ENCODE measurements at places on chromosomes 13 and 19. TPM values are rescaled to one million over a fixed set of nuclear protein-coding genes. Genes with fewer than 3 reads are reported as not detected.

DNA sequence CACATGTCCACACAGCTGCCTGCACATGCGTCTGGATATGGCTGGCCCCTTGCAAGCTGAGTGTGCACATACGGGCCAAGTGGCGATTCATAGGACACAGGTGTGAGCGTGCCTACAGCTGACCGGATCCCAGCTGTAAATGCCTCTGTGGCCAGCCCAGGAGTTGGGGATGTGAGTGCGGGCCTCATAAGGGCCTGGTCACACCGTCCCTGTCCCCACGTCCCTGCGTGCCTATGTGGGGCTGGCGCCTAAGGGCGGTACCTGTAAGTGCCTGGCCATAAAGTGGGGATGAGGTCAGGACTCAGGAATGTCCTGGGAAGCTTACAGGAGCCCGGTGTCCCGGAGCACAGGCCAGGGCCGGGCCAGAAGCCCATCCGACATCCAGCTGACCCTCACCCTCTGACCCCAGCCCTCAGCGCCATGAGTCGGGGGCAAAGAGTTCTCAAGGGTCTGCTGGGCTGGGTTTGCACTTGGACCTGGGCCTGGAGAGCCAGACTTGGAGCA lies 1.3 kb upstream of the ARHGAP45 start:
- H3K4me3 ChIP-seq = no peak overlapping the region
- H3K4me1 ChIP-seq = peaks cover 28% of the 10 kb centered on the region
- DNase-seq = no peak
- H3K36me3 ChIP-seq = peaks cover 15% of the 10 kb centered on the region
- peaks cover 67% of the 10 kb centered on the region for H3K27me3 ChIP-seq
- H3K27ac ChIP-seq = no peak overlapping the region

GRCh38 chr13:92136449-92137155 lies 738.2 kb downstream of the GPC5 start:
- no peaks in the 10 kb centered on the region for H3K27me3 ChIP-seq
- no peaks in the 10 kb centered on the region for H3K36me3 ChIP-seq
- no peak overlapping the region for H3K4me3 ChIP-seq

DNA sequence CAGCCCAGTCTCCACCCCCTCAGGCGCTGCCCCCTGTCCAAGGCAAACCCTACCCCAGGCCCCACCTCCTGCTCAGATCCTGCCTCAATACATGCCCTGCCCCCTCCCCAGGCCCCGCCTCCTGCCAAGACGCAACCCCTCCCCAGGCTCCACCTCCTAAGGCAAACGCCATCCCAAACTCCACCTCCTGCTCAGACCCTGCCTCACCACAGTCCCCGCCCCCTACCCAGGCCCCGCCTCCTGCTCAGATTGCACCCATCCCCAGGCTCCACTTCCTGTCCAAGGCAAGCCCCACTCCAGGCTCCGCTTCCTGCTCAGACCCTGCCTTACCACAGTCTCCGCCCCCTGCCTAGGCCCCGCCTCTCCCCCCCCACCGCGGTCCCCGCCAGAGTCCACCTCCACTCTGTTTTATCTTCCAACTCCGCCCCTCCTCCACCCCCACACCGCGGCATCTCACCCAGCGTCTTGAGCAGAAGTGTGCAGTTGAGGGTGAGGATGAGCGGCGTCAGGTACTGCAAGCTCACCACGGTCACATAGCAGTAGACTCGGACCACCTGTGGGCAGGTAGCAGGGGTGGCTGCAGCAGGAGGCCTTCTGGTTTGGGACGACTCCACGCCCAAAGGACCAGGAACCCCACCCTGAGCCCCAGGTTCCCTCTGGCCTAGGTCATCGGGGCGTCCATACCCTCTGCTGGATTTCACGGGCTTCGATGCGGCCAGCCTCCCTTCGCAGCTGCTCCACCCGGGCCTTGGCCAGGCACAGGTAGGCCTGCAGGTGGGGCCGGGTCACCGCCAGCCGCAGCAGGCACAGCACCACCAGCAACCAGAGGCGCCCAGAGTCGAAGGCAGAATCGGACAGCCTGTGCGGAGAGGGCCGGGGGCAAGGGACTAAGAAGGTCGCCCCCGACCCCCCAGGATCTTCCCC lies 17.7 kb downstream of the TMEM161A start:
- H3K27me3 ChIP-seq = no peaks in the 10 kb centered on the region
- H3K27ac ChIP-seq = no peak overlapping the region
- H3K36me3 ChIP-seq = peaks cover 37% of the 10 kb centered on the region
- H3K4me1 ChIP-seq = peaks cover 15% of the 10 kb centered on the region
- DNase-seq = peak; percentile 57

- H3K27me3 ChIP-seq = peaks cover 19% of the 10 kb centered on the region
- H3K27ac ChIP-seq = no peak overlapping the region
- no peak for DNase-seq
- peaks cover 7% of the 10 kb centered on the region for H3K36me3 ChIP-seq
These were observed 6.4 kb downstream of the CCDC8 start for GRCh38 chr19:46406976-46407375.

DNA sequence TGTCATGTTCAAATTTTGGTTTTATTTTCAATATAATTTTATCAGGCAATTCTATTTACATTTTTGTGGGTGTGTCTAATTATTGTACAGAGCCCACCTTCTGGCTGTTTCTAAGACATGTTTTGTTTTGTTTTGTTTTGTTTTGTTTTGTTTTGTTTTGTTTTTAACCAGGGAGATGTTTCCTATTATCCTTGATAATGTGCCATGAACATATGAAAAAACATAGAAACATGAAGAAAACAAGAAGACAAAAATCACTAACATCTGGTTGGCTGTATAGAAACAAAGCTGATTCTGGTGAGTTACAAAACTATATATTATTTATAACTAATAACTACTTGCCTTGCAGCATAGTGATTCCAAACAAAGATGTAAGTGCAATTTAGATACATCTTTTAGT lies 128.1 kb upstream of the TRPC4 start:
- H3K4me1 ChIP-seq = no peaks in the 10 kb centered on the region
- H3K27ac ChIP-seq = no peak overlapping the region
- no peak overlapping the region for H3K4me3 ChIP-seq
- H3K27me3 ChIP-seq = no peaks in the 10 kb centered on the region
- H3K36me3 ChIP-seq = no peaks in the 10 kb centered on the region

DNA sequence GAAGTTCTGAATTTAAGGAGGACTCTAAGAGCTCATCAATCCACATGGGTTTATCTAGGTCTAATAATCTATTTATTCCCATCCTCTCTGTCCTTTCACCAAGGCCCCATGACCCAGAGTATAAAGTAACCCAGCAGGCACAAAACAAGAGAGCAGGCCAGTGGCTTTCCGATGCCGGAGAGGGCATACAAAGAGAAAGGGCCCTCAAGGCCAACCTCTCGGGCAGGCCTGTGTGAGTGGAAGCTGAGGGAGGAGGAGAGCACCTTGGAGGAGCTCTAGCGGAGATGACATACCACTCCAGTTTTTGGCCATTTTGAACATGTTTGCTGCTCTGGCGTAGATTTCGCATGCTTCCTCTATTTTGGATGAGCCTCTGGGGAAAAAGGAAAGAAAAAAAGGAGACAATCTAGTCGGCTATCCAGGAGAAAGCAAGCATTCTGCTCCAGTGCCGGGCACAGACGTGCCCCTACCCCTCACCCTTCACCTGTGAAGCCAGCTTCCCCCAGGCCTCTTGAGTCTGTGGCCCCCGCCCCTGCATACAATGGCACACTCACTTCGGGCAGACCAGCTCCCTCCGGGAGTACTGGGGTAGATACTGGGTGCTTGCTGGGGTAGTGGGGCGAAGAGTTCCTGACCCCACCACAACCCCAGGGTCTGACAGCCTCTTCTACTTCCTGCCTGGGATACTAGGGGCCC lies 11.6 kb downstream of the NAPA start:
- DNase-seq = no peak
- peaks cover 74% of the 10 kb centered on the region for H3K36me3 ChIP-seq
- H3K27me3 ChIP-seq = no peaks in the 10 kb centered on the region
- H3K27ac ChIP-seq = no peak overlapping the region
- no peak overlapping the region for H3K4me3 ChIP-seq

DNA sequence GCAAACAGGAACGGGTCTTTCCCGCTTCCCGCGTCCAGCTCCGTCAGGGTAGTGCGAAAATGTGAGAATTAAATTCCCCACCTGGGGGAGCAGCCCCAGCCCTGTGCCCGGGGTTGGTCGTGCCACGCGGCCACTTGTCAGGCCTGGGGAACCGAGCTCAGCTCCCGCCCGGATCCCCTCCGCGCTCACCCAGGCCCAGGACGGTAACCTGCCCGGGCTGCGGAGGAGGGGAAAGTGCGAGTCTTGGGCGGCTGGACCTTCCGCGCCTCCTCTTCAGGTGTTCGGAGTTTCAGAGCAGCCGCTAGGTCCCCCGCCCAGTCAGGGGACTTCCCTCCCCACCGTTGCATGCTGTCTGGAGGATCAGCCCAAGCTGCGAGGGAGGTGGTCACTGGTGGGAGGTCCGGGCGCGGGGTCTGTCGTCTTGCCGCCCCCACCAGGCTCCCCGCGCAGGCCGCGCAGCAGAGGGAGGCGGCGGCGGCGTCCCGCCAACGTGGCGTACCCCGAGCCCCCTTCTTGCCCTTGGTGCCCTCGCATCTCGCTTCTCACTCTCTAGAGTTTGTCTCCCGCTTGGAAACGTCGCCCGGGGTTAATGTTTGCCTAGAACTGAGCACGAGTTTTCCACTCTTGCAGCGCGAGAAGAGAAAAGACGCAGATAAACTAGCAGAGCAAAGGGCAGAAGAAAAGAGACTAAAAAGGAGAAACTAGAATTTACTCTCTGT lies 8.1 kb downstream of the URAD start:
- H3K36me3 ChIP-seq = no peaks in the 10 kb centered on the region
- peaks cover 83% of the 10 kb centered on the region for H3K27me3 ChIP-seq
- no peak overlapping the region for H3K27ac ChIP-seq
- H3K4me3 ChIP-seq = no peak overlapping the region

- peaks cover 30% of the 10 kb centered on the region for H3K36me3 ChIP-seq
- H3K27ac ChIP-seq = no peak overlapping the region
- no peak overlapping the region for H3K4me3 ChIP-seq
- H3K27me3 ChIP-seq = no peaks in the 10 kb centered on the region
- no peak for DNase-seq
- no peaks in the 10 kb centered on the region for H3K4me1 ChIP-seq
These were observed 9.8 kb upstream of the DACT3 start for GRCh38 chr19:46670813-46671212.

DNA sequence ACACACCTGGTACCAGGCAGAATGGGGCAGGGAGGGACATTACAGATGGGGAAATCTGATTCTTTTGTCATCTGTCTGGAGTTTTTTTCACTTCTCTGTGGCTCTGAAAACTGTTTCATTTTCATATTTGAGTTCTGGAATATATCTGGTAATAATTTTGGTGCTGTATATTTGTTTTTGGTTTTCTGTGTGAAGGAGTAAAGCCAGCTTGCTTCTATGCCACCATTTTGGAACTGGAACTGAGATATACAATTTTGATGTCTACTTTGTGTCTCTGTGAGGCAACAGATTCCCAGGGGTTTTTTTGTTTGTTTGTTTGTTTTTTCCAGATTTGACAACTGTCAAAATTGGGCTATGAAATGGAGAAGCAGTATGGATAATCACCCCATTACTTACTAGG lies 16.1 kb downstream of the CEACAM4 start:
- H3K36me3 ChIP-seq = no peaks in the 10 kb centered on the region
- no peak overlapping the region for H3K27ac ChIP-seq
- H3K4me1 ChIP-seq = no peaks in the 10 kb centered on the region
- H3K4me3 ChIP-seq = no peak overlapping the region
- DNase-seq = no peak

DNA sequence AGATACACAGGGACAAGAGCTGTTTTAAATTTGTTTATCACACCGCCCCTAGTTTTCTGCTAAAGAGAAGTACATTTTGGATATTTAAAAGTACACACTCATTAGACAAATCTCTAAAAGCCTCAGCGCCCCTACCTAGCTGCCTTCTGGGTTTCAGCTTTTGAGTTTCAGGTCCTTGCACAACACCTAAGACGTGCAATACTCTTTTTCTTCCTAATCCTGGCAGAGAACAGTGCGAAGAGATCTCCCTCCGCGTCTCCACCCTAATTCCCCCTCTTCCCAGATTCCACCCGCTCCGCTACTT lies 421 bp upstream of the KLF5 start:
- H3K4me1 ChIP-seq = peaks cover 17% of the 10 kb centered on the region
- no peaks in the 10 kb centered on the region for H3K36me3 ChIP-seq
- peaks cover 37% of the 10 kb centered on the region for H3K27me3 ChIP-seq

DNA sequence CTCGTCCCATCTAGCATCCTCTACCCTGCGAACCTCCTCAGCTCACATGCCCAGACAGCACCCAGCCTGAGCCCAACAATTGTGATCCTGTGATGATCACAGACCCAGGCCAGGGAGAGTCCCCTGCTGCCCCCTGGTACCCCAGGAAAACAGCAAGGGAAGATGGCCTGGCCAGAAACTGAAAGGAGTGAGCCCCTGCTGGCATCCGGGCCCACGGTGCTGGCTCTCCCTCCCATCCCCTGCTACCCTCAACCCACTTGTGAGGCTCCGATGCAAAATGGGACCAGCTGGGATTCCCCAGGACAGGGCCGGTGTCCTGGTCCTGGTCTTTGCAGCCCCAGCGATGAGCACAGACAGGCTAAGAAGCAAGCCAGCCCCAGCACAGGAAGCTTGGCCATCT lies 14.1 kb downstream of the RANBP3 start:
- no peak overlapping the region for H3K27ac ChIP-seq
- no peak overlapping the region for H3K4me3 ChIP-seq
- H3K27me3 ChIP-seq = no peaks in the 10 kb centered on the region
- H3K36me3 ChIP-seq = peaks cover 29% of the 10 kb centered on the region

GRCh38 chr13:112961457-112962369 lies 7.3 kb upstream of the MCF2L start:
- H3K27me3 ChIP-seq = no peaks in the 10 kb centered on the region
- no peak overlapping the region for H3K4me3 ChIP-seq
- peaks cover 12% of the 10 kb centered on the region for H3K36me3 ChIP-seq
- H3K4me1 ChIP-seq = peaks cover 38% of the 10 kb centered on the region

GRCh38 chr19:42498169-42498757 lies 30.0 kb downstream of the CEACAM1 start:
- H3K4me1 ChIP-seq = no peaks in the 10 kb centered on the region
- H3K27ac ChIP-seq = no peak overlapping the region
- no peaks in the 10 kb centered on the region for H3K27me3 ChIP-seq
- H3K36me3 ChIP-seq = no peaks in the 10 kb centered on the region
- no peak overlapping the region for H3K4me3 ChIP-seq

GRCh38 chr13:113050734-113051431 lies 54.7 kb upstream of the F7 start:
- no peak for DNase-seq
- peaks cover 19% of the 10 kb centered on the region for H3K4me1 ChIP-seq
- H3K36me3 ChIP-seq = peaks cover 70% of the 10 kb centered on the region
- H3K27ac ChIP-seq = no peak overlapping the region

CYP2A6 gene
- not detected for total RNA-seq

ZMYM5 gene
- total RNA-seq = 21.1 TPM

CPB2 gene
- total RNA-seq = 0.11 TPM

ZNF681 gene
- total RNA-seq = 5.5 TPM

PAK4 gene
- total RNA-seq = 3.0 TPM

PSG3 gene
- total RNA-seq = 0.83 TPM

GRK1 gene
- 0.44 TPM for total RNA-seq

SLAIN1 gene
- 175 TPM for total RNA-seq

CGB5 gene
- 1.4 TPM for total RNA-seq

KLF2 gene
- 8.8 TPM for total RNA-seq

PRSS57 gene
- total RNA-seq = 1.1 TPM

ZNF541 gene
- 0.22 TPM for total RNA-seq

KLHL1 gene
- 8.9 TPM for total RNA-seq

Measured in spinal cord (tissue), 10 donors.